NCI-H187 treated with DMSO at 0.1 percent for 48 hours (cell line): ENCODE measurements at places on chromosomes 4 and X.

GRCh38 chr4:98242538-98242937 lies 18.6 kb upstream of the RAP1GDS1 start:
- no peak for DNase-seq

GRCh38 chr4:128241019-128241418 lies 46.6 kb downstream of the PGRMC2 start:
- no peak for DNase-seq

- DNase-seq: no peak
Measured at GRCh38 chr4:158912390-158912789, 143.6 kb downstream of the FNIP2 start.

DNA sequence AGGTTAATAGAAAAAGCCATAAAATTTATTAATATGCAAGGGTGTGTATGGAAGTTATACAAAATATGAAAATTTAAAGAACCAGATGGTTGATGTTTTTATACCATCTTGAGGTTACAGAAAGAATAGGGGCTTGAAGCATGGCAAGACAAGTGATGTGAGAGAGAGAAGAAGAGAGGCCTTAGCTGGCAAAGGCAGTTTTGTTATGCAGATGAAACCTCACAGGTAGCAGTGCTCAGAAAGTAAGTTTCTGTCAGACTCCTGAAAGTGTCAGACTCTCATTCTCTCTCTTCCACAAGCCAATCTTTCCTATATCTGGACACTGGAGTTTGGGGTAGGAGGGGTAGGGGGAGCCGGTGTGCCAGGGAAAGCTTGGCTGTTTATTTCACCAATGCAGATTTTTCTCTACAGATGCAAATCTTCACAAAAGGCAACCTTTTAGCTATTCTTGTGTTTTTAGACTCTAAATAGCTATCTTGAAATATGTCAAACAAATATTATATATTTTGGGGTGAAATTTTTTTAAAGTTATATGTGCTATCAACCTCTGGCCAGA lies 124.5 kb downstream of the CFAP299 start:
- no peak for DNase-seq
